ENCODE measurements at places on chromosomes 6 and 20. TPM values are rescaled to one million over a fixed set of nuclear protein-coding genes. Genes with fewer than 3 reads are reported as not detected.

The ETV7 gene
- total RNA-seq = 0.20 TPM

The MYB gene
- total RNA-seq = not detected

The APCDD1L gene
- total RNA-seq = 0.86 TPM

DNA sequence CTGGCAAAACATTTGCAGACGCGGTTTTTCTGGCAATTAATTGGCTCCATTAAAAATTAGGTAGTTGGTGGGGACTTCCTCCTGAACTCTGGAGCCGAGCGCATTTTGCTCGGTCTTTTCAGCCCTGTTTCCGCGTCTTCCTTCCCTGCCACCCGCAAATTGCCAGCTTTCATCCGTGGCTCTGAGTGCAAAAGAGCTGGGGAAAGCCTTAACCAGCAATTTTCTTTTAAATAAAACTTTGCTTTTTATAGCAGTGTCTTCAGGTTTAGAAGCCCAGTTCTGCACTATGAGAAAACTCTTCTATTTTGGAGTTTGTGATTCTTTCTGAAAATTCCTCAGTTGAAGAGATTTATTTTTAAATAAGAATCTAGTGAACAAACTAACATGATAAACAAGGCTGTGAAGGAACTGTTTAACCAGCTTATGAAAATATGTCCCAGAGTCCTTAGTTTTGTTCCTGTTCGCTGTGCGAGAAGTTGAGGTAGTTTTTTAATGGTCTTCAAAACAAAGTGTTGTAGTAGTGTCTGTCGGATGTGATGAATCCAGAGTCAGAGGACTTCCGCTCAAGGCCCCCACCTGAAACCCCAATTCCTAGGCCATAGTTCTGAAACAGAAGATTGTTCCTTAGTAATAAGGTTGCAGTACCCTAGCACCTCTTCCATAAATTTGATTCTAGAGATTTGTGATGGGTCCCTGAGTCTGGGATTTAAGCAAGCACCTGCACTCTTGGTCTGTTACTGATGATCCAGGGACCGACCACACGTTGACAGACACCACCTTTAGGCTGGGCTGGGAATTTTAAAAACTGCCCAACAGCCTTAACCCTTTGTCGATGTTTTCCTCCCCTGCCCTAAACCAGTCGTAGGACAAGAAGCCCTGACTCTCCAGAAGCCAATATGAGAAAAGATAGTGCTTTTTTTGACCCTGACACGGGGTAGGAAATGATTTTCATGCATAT, 950 bp downstream of the KCTD20 start:
- peak; percentile 55 for DNase-seq

DNA sequence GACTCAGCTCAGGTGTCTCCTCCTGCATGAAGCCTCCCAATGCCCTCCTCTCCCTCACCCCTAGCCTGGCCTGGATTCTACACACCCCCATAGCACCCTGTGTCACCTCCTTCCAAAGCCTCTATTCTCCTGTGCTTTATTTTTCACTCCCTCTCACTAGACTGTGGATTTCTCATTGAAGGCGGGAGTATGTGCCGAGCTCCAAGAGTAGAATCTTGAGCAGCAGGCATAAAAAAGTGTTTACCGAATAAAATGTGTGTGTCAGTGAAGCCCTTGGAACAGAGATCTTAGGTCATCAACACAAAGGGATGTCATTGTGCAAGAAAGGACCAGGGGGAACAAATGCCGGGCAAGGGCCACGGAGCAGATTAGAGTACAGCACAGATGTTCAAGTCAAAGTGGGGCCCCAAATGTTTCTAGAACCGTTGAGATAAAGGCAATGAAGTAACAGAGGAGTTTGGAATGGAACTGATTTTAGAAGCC, 106.1 kb upstream of the TMEM170B start:
- no peak for DNase-seq

DNA sequence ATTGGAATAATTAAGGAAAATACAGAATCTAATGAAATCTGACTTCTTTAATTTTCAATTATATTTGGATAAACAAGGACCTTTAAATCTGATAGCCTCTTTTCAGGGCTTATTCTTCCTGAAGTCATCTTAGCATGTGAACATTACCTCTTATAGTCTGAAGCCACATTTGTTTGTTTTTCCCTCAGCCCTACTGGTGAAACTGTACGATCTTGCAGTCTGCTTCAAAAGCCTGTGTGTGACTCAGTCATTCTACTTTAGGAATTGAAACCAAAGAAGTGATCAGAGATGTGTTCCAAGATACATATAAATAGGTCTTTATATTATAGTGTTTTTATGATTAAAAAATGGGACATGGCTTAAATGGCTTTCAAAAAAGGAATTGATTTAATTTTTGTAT, 67.5 kb downstream of the MACROD2 start:
- peak; percentile 2 for DNase-seq

The PRSS16 gene
- total RNA-seq = 27.9 TPM

DNA sequence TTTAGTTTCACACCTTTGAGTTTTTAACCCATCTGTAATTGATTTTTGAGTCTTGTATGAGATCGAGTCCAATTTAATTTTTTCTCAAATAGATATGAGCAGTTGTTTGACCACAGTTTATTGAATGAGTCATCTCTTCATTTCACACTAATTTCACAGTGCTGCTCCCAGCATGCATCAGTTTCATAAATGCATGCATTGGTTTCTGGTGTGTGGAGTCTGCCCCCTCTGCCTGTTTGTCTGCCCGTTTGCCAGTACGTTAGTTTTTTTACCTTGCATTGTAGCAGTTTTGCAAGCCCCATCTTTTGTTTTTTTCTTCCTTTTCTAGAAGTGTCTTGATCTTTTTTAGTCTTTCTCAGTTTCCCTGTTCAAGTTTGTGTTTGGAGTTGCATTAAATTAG, 11.9 kb downstream of the SLX4IP start:
- peak; percentile 87 for DNase-seq

The WFDC12 gene
- total RNA-seq = not detected

The TMEM170B gene
- total RNA-seq = 0.70 TPM

The MMP24 gene
- total RNA-seq = 0.10 TPM

The SMOC2 gene
- total RNA-seq = not detected

The GSS gene
- total RNA-seq = 94.6 TPM

GRCh38 chr6:110898111-110898510, 23.5 kb downstream of the AMD1 start:
- no peak for DNase-seq
